ENCODE measurements at places on chromosomes 5 and 9. TPM values are rescaled to one million over a fixed set of nuclear protein-coding genes. Genes with fewer than 3 reads are reported as not detected.

CCDC183 gene
- 0.45 TPM for total RNA-seq

DNA sequence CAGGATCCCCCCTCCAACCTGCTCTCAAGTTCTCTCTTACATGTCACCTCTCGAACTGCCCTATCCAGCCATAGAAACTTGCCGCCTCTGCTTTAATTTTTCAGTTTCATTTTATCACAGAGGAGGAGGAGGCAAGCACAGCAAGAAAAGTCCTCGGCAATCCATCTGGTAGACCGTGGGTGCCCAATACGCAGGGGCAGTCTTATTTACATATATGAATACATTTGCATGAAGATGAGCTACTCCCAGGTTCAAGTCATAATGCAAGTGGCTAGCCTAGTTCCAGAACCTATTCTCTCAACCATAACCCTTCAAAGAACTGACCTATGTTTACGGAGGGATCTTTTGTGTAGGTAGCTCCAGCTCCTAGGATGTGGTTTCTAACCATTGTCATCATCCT is 223.2 kb upstream of the PANK3 start:
- DNase-seq: no peak

DNA sequence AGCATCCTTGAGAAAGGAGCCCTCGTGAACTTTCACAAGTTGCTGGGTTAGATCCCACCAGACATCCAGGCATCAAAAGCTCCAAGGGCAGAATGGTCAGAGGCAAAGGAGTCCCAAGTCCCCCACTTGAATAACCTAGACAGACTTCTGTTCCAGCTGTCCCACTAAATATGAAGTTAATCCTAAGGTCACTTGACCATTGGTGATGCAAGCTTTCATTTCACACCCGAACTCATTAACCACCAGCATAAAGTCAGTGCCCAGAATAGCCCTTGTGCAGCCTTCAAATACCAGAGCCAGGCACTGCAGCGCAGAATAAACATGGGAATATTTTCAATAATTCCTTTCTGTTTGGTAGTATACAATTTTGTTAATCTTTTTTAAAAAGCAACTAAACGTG is 28.9 kb downstream of the OXCT1 start:
- no peak for DNase-seq

DNA sequence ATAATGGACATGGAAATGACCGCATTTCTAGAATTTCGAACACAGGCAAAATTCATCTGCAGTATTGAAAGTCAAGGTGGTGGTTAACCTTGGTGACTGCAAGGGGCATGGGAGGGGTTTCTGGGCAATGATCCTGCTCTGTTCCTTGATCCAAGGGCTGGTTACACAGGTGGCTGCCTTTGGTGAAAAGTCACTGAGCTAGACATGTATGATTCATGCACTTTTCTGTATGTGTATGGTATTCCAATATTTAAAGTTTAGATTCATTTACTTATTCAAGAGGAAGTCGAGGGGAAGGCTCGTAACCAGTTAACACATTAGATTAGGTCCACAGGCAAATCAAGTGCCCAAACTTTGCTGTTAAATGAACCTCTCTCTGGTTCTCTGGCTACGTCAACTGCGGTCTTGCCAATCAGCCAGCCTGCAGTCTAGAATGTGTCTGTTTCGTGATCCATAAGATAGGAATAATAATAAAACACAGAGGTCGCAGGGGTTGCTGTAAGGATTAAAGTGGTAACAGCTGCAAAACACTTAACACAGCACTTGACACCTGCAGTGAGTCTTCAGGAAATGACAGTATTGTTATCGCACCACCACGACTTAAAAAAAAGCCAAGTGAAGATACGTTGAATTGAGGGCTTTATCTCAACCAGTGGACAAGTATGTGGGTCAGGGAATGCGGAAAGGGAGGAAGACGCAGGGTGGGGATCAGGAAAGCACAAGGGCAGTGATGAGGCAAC is 92.5 kb downstream of the TLE1 start:
- DNase-seq: no peak

GRCh38 chr9:136529516-136530460 is 16.1 kb downstream of the NOTCH1 start:
- no peak for DNase-seq

GRCh38 chr9:89690334-89690912 is 85.6 kb downstream of the GADD45G start:
- DNase-seq: no peak

STARD4 gene
- total RNA-seq: 102 TPM

DNA sequence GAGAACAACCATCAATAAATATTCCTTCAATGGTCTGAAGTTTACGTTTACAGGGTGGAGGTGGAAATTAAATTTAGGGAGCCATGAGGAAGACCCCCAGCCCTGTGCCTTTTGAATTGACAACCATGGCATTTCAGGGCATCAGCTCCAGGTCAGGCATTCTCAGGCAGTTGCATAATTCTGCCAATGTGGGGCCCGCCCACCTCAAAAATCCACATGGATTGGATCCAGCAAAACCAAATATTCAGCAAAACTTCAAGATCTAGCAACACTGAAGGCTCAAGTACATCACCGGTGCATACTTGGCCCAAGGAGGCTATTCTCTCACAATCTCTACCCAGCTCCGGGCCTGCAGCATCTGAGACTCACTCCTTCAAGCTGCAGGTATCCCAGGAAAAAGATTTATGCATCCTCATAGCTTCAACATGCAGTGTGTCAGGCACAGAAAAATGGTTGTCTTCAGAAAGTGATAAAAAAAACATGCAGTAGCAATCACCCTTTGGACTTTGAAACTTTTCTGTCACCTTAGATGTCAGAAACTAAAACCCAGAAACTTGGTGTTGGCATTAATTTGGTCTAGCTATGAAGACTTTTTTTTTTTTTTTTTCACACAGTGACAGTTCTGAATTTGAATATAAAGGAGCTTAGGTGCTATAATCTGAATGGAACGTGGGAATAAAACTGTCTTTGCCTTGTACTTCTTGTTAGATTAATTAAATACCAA is 21.4 kb upstream of the ANXA2R start:
- DNase-seq: no peak

DNA sequence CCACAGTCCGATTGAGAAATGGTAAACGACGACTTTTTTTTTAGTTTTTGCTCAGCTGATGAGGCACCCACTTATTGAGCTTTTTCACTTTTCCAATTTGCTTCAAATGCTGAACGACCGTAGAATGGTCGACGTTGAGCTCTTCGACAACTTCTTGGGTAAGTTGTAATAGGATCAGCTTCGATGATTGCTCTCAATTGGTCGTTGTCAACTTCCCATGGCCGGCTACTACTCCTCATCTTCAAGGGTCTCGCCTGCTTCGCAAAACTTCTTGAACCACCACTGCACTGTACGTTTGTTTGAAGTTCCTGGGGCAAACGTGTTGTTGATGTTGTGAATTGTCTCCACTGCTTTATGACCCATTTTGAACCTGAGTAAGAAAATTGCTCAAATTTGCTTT is 35.7 kb downstream of the NSD1 start:
- no peak for DNase-seq

ENC1 gene
- total RNA-seq: 6.3 TPM

- DNase-seq: no peak
These were observed 68.4 kb downstream of the COL27A1 start for GRCh38 chr9:114223564-114224246.

- no peak for DNase-seq
These were observed 593.0 kb downstream of the BNC2 start for GRCh38 chr9:16277471-16277960.

DNA sequence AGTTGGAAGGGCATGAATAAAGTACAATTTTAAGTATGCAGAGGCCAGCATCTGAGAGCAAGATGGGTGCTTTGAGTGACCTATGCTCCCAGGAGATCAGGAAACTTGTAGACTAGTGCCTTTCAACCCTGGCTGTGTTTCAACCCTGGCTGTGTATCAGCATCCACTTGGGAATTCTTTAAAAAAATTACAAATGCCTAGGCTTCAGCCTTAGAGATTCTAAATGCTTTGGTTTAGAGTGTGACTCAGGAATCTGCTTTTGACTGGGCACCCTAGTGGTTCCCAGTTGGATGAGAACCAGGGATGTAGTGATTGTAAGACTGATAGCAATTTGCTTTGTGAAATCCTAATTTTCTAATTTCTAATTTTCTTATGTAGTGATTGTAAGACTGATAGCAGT is 65.6 kb downstream of the RALGPS1 start:
- no peak for DNase-seq

RLN2 gene
- total RNA-seq: not detected

DNA sequence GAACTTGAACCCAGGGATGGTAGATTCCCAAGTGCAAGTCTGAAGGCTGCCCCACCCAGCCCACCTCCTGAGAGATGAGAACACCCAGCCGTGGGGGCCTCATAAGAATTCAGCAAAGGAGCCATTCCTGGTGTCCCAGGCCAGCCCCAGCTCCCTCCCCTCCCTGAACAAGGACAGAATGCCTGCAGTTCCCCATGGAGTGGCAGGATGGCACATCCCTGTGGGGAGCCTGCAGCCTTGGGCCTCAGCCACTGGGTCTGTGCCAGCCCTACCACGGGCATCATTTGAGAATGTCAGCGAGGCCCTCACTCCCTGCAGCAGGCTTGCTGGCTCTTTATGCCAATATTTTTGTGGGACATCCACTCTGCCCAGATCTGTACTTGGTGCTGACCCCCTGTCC is 36.2 kb upstream of the RAPGEF1 start:
- DNase-seq: no peak

DNA sequence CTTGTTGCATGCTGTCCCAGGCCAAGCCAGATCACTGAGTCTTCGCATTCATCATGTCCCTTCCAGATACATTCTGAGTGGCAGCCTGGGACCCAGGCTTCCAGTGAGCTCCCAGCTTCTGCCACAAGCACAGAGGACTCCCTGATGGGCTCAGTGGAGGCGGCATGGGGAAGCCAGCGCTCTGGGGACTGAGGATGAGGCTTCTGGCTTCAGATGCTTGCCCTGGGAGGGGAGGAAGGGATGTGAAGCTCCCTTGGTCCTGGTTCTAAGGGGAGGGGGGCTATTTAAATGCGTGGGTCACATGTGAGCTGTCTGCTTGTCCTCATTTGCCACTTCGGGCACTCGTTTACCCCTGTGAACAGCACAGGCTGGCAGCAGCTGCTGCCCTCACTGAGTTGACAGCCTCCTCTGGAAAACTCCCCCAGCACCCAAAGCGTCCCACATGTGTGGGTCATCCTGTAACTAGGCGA is 174.0 kb downstream of the NR3C1 start:
- DNase-seq: no peak

DNA sequence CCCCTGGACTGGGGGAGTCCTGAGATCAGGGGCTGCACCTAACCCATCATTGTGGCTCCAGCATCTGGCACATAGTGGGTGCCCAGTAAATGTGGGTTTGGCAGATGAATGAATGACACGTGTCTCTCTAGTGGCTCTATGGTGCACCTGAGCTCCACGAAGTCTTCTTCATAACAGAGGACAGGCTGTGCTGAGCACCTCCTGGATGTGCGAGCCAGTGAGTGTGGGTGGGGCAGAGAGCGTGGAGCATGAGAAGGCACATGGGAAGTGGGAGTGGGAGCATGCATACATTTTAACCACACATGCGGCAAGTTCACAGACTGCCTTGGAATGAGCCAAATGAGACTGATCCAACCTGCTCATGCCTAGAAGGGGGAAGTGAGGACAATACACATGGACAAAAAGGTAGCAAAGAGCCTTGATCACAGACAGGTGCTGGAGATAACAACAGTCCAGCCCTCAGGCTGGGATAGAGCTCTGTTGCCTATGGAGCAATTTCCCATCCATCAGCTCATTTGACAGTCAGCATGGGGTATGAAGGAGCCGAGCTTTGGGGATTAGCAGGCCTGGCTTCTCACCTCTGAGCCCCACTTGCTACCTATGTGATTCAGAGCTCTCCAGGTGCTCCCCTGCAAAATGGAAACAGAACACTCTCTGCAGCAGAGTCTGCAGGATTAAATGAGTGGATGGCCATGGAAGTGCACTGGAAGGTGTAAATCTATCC is 76.2 kb upstream of the TBC1D2 start:
- DNase-seq: no peak

POLR3G gene
- total RNA-seq: 9.5 TPM

- DNase-seq: no peak
These were observed 58.3 kb upstream of the WDR41 start for GRCh38 chr5:77550406-77550805.

DNA sequence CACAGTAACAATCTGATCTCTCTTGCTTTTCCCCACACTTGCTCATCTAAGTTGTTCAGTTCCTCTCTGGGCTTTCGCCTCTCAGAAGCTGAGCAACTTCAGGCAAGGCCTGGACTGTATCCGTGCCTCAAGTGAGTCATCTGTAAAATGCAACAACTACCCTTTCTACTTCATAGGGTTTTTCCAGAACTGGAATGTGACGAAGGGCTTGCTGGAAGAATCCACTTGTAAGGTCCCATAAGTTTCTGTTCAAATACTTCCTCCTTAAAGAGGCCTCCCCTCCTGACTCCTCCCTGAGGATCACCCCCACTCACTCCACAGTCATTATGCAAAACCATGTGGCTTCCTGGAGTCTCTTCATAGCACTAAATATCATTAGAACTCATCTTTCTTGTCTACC is 17.5 kb upstream of the INSYN2B start:
- no peak for DNase-seq

FGF1 gene
- not detected for total RNA-seq

ELAVL2 gene
- total RNA-seq: not detected

DNA sequence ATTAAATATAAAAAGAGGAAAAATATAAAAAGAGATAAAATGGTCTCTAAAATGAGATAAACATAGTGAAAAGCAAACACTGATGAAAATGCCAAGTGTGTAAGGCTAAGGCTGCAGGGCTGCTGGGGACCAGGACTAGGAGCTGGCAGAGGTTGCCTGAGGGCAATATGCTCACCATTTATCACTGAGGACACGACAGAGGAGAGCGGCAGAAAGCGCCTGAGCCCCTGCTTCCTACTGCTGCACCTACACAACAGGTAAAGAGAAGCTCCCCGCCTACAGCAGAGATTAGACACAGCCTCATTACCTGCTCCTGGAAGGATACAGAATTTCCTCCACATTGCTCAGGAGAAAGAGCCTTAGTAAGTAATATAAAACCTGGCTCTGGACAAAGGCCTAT is 70.7 kb upstream of the PPP1R2B start:
- no peak for DNase-seq

GRCh38 chr9:19331877-19332276 is 48.2 kb downstream of the RPS6 start:
- no peak for DNase-seq

DNA sequence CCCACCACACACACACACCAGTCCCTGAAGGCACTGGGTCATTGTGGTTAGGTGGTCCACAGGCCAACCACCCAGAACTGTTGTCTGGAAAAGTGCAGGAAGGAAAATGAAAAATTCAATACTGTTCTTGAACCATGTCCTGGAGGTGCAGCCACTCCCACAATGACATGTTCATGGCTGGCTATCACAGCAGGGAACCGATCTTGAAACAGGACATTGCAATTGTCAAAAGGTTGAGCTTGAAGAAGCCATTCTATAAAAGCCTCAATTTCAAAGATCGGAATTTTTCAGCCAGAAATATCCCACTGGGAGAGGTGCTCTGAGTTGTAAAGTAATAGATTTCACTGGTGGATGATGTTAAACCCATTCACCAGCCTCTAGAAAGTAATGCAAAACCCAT is 218.2 kb downstream of the GNA14 start:
- DNase-seq: no peak

HACD4 gene
- 2.2 TPM for total RNA-seq

- no peak for DNase-seq
These were observed 83.4 kb downstream of the GCNT1 start for GRCh38 chr9:76542360-76542759.

CCDC107 gene
- 21.5 TPM for total RNA-seq

NRARP gene
- 0.88 TPM for total RNA-seq

GRCh38 chr5:142969624-142970439 is 199.7 kb downstream of the ARHGAP26 start:
- no peak for DNase-seq

GRCh38 chr5:125961150-125961549 is 462.1 kb upstream of the GRAMD2B start:
- DNase-seq: no peak
